Activated T-helper 1 cell treated with anti-CD3 and anti-CD28 coated beads, Interleukin-2, amount 50 U/mL, for 16 hours (primary cell): ENCODE measurements at places on chromosomes 2 and 18.

- no peak for DNase-seq
Observed at GRCh38 chr2:74857215-74857614, 23.3 kb downstream of the HK2 start.

- DNase-seq = no peak
Observed at GRCh38 chr2:112680666-112681101, 34.9 kb downstream of the SLC20A1 start.

GRCh38 chr18:46173393-46174341 lies 69.5 kb downstream of the HAUS1 start:
- peak; percentile 88 for DNase-seq

DNA sequence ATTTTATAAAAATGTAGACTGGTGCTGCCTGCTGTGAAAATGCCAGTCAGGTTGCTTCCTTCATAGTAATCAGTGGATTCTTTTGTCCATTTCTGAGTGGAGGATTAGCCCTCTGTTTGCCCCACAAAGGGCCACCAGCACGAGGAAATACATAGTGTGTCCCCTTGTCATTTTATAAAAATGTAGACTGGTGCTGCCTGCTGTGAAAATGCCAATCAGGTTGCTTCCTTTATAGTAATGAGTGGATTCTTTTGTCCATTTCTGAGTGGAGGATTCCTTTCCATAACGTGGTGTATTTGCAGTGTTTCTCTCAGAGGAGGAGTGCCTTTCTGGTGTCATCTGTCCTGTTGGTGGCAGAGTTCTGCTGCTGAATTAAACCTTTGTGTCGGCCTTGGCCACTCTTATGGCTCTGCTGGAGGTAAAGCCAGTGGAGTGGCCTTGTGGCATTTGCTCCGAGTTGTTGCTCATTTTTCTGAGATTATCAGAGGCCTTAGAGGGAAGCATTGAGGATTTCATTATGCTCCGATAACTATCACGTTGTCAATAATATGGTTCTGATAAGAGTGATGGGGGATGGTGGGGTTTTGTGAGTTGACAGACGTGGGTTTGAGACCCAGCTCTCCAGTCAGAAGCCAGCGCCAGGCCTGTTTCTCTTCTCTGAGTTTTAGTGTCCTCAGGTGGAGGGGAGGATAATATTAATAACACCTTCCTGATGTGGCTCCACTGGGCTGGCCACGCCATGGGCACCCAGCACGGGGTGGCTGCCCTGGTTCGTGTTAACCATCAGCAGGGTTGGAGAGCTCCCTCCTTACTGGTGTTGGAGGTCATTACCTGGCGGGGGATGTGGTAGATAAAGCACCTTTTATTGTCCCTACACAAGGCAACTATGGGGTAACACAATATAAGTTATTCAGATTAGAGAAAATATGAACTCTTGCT lies 96.6 kb downstream of the NEDD4L start:
- DNase-seq = no peak

DNA sequence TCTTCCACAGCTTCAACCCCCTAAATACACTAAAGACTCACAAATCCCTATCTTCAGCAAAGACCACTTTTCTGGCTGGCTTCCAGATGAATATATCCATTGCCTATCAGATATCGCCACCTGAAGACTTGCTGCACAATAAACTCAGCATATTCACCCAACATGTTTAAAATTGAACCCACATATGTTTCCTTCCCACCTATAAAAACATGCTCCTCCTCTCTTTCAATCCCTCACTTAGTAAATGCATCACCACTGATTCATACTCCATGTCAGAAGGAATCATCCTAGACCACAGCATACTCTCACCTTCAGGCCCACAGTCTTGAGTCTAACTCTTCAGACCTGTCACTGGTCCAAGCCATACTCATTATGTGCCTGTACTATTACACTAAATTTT lies 5.3 kb downstream of the SPC25 start:
- no peak for DNase-seq

DNA sequence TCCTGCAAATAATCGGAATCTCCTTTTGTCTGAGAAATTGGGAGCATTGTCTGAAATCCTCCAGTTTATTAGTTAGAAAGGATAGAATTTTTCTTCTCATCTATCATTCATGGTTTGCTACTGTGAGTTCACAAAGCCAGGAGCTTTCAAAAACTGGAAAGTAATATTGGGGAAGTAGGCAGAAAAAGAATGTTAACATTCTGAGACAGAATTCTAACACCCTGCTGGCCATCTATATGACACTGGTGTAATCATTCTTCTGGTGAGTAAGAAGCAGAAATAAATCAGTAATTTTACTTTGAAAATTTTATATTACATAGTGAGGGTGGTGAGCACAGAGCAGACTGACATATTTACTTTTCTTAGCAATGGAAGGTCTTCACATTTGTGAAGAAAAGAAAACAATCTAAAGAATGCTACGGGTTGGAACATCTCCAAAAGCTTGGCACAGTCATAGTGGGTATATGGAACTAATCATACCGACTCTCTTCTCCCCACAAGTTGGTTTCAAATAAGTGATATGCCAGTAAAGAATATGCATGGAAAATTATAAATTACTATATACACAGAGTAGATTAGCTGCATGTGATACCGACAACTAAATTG lies 344.9 kb downstream of the LPIN1 start:
- DNase-seq = no peak

DNA sequence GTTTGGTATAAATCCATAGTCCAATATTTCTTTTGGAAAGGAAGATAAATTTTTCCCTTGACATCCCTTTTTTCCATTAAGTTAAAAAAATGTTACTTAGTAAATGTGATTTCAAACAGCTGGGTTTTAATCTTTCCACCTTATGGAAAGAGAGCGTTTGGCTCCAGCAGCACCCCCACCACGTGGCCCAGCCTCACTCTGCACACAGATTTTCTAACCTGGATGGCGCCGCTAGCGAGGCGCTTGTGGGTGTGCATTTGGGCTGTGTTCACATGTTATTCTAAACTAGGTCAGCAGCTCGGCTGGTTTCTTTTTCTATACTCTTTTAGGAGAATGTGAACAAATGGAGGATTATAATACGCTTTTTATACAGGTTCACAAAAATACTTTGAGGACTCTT lies 218.0 kb downstream of the LDLRAD4 start:
- DNase-seq = no peak

DNA sequence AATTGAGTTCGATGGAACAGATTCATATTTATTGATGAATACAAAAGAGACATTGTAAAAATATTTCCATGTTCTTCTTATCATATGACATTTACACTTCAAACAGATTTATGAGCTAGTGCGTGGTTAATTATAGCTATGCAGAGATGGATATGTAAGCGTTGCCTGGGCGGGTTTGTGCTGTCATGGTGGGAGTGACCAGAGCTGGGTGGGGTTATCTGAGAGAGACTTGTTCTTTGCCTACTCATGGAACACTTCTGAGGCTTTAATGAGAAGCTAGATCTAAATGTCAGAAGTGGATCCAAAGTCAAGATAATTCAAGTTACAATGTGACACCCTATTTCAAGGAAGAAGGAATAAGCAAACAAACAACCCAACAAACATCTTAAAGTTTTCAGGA lies 162.3 kb upstream of the ZEB2 start:
- DNase-seq = no peak

GRCh38 chr2:175804122-175804521 lies 197.9 kb downstream of the LNPK start:
- DNase-seq = no peak

DNA sequence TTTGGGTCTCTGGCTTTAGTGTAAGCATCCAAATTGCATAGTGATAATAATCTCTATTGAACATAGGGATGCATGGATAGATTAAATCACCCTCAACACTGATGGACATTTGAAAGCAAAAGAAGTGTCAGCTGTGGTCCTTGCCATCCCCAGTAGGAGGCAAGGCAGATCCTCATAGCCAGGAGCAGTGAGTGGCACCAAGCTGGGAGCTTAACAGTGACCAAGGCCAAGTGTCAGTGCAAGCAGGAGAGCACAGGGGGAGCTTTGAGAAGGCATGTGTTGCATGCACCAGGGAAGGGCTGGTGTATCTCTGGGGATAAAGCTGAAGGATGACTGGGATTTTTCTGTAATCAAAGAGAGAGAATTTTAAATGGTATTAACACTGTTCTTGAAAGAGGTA lies 14.7 kb downstream of the SLC14A1 start:
- DNase-seq = no peak

DNA sequence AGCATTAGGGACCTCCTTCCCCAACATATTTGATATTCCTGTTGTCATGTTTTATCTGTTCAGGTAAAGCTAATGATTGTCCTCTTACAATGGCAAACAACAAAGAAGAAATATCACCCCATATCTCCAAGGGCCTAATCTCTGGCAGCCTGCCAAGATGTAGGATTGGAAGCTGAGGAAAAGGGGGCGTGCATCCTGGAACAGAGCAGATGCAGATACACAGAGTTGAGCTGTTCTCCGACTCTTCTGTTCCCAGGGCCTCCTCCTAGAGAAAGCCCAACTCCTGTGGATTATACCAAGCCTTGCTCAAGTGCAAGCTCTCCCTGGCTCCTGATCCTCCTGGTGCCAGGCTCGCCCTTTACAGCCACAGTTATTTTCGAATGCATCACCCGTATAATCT lies 35.2 kb upstream of the CD207 start:
- no peak for DNase-seq

DNA sequence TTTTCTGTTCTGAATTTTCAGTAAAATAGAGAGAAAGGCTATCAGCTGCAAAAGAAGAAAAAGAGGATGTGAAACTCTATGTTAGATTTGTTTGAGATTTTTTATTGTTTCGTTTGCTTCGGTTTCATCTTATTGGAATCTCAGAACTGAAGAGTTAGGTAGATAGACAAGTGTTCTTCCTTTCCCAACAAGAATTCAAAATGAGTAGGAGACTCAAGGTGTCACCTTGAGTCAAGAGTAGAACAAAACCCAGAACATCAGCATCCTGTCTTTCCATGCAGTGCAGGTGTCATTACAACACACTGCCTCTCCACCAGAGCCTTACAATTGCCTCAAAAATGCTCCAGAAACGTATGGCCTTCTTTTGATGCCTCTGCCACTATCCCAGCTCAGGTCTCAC lies 21.1 kb downstream of the NBAS start:
- DNase-seq = no peak

GRCh38 chr2:118845522-118846441 lies 1.7 kb downstream of the EN1 start:
- no peak for DNase-seq

DNA sequence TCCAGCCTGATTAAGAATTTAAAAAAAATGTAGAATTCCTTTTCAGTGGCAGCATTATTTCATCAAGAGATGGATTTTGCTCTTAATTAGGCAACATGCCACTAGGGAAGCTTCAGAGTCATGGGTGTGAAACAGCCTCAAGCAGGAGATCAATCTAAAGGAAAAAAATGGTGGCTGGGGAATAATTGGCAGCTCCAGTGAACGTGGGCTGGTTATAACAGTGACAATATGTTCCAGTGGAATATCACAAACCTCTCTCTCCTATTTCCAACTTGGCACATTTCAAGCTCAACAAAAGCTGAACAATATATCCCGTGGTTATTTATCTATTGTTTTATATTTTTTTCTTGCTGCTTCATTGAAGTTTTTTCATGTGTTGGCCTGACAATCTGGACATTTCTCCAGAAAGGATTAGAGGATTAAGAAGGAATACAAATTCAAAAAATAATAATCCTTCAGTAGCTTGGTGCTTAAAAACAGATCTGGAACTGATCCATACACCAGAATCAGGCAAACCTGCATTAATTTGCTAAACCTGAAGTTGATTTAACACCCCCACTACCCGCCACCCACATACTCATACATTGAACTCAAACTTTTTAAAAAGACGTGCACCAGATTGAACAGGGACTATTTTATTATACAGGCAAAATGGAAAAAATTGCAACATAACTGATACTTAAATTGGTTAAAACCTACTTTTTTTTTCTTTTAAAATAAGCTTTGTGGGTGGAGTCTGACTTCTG lies 255.9 kb upstream of the SPRED2 start:
- DNase-seq = no peak

- no peak for DNase-seq
Observed at GRCh38 chr18:60044290-60045006, 144.7 kb downstream of the PMAIP1 start.

GRCh38 chr18:71371951-71372605 lies 1083.2 kb downstream of the SOCS6 start:
- no peak for DNase-seq

GRCh38 chr2:231655894-231656293 lies 52.4 kb upstream of the PTMA start:
- DNase-seq = no peak

GRCh38 chr2:138512672-138513071 lies 11.1 kb downstream of the SPOPL start:
- no peak for DNase-seq

- DNase-seq = no peak
Observed at GRCh38 chr18:56028514-56028913, 440.5 kb upstream of the TCF4 start.

DNA sequence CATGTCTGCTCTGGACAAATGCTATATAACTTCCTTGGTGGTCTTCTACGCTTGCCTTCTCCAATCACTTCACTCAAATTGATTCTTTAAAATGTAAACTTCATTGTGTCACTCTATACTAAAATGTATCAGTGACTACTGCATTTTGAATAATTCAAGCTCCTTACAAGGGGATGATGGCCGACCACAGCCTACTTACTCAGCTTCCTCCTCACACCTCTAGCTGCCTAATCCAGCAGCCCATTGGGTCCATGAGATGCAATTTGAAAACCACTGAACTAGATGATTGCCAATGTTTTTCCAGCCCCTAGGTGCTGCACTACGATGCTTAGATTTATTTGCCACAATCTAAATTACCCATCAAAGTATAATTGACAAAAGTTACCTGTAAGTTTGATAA lies 120.7 kb downstream of the CTAGE1 start:
- no peak for DNase-seq

DNA sequence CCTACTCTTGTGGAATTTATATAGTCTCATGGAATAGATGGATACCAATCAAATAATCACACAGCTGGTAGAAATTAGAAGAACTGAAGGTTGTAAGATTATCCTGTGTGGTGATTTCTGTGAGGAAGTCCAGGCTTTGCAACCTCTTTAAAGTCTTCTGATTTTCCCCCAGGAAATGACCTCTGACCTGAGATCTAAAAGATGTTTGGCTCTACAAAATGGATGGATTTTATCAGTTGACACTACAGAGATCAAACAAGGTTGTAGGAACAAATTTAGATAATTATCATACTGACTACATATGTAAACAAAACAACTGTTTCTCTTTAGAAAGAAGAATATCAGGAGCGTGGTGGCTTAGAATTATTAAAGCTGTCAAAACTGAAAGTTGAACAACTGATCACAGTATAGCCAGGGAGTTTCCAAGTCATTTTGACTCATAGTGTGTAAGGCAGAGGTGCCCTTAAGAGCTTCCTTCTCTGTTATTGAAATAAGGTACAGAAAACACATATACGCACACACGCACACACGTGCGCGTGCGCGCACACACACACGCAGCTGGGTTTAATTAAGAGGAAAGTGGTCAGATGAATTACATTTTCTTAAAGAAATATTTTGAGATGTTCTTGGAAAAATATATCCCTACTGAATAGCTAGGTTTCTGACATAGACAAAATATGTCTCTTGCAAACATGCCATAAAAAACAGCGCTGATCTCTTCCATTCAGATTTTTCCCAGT lies 35.5 kb upstream of the PELI1 start:
- no peak for DNase-seq

- DNase-seq = no peak
Observed at GRCh38 chr18:40197711-40198110, 1757.3 kb upstream of the PIK3C3 start.

GRCh38 chr2:152355409-152355831 lies 20.4 kb downstream of the FMNL2 start:
- no peak for DNase-seq

- DNase-seq = no peak
Observed at GRCh38 chr2:191499874-191500565, 177.9 kb upstream of the NABP1 start.
